ENCODE measurements at places on chromosomes 4 and X. TPM values are rescaled to one million over a fixed set of nuclear protein-coding genes. Genes with fewer than 3 reads are reported as not detected.
A peak's percentile ranks its signal among the peaks of the same experiment; 100 is the strongest.

DNA sequence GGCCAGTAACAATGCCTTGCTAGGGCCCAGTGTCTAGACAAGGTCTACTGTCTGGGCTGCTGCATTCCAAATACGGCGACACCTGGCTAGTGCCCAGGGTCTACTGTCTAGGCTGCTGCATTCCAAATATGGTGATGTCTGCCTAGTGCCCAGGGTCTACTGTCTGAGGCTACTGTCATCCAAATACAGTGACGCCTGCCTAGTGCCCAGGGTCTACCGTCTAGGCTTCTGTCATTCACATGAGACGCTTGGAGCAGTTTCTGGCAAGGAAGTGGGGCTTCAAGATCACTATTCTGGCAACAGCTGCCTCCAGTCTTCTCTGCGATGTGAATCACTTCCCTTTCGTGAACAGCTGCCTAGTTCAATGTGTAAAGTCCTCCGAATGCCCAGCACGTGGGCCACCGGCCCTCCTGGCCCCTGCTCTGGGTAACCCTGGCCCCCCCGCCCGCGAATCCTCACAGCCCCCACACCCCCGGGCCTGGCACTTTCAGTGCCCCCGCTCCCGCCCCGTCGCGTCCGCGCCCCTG lies 12.7 kb downstream of the ACOX3 start:
- DNase-seq: no peak

GRCh38 chrX:9677098-9677739 lies 88.4 kb downstream of the GPR143 start:
- DNase-seq: peak; percentile 31

DNA sequence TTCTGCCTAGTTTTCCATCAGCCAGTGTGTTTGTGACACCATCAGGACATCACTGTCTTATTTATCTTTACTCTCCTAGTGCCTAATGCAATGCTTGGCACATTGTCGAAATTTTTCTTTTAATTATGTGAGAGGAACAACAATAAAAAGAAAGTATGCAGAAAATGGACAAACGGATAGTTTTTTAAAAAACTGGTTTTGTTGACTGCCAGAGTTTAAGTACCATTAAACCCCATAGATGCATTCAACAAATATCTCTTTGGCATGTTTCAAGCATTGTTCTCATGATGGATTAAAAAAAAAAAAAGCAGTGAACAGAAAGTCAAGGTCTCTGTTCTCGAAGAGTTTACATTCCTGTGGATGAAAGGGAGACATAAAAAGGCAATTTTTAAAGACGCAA lies 398.4 kb downstream of the PPP3CA start:
- no peak for DNase-seq

DNA sequence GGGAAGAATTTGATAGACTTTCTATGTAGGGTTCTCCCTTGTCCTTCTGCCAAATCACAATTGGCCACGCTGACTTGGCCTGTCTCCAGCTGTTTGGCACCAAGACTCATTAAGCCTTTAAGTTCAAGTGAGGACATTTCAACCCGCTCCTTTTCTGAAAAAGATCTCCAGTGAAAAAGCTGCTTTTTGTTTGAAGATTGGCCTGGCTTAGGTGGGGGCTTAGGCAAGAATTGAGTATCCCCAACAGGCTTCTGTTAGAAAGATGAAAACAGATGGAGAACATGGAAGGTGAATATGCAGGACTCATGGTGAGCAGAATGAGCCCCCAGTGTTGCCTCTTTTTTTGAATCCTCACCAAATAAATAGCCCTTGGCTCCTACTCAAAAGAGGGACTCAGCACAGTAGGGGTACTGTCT lies 28.5 kb upstream of the LIMCH1 start:
- no peak for DNase-seq

DNA sequence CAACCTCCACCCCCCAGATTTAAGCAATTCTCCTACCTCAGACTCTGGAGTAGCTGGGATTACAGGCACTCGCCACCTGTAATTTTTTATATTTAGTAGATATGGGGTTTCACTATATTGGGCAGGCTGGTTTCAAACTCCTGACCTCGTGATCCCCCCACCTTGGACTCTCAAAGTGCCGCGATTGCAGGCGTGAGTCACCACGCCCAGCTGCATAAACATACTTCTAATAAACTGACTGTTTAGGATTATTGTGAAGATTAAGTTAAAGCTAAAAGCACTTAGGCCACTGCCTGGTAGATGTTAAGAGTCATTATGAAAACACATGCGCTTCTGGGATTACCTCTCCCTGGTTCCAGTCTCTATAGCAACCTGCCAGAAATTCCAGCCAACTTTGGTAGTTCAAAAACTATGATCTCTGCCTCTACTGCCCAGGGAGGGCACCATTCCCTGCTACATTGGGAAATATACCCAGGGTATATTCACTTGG lies 30.2 kb upstream of the GRIA3 start:
- DNase-seq: no peak

GRCh38 chr4:62709618-62710252 lies 1509.6 kb downstream of the ADGRL3 start:
- no peak for DNase-seq

GRCh38 chr4:107603430-107603829 lies 116.6 kb downstream of the PAPSS1 start:
- no peak for DNase-seq

DNA sequence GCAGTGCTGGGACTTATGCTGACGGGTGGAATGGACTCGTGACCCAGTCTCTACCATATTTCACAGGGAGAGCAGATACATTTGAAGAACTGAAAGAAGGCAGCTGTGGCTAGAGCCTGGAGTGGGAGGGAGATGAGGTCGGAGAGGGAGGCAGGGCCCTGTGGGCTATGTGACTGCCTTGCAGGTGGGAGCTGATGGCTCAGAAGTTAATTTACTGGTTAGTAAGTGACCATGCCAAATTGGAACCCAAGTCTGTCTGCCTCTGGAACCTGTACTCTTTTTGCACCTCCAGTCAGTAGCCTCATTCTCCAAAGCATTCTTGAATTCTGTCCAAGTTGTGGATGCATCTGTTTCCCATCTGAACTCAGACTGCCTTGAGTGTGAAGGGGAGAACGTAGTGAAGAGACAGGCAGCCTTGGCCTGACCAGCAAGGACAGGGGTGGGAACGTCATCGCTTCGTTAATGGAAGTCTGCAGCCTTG lies 92.3 kb downstream of the REPS2 start:
- no peak for DNase-seq

DNA sequence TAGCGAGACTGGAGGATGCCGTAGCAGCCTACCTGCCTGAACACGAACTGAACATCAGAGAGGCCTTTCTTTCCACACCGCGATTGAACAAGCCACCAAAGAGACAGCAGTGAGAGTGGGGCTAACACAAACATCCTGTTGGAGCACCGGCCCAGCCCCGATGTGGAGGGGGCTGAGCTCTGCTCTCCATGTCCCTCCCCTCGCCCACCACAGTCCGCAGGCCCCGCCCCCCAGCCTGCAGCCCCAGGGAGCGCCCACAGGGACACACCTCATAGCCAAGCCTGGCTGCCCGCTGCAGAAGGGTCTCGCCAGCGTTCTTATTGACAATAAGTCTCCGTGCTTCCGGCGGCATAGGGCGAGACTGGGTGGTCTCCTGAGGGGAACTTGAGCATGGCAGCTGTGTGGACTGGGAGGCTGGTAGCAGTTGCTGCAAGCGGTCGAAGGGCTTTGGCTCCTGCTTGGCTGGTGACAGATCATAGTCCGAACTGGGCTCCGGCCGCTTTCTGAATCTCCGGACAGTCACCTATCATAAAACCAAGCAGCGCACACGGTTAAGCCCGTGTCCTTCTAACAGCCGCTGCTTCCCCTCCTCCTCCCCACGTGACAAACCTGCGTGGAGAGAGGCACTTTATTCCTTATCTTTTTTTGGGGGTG lies 35.8 kb downstream of the BCOR start:
- DNase-seq: no peak

DNA sequence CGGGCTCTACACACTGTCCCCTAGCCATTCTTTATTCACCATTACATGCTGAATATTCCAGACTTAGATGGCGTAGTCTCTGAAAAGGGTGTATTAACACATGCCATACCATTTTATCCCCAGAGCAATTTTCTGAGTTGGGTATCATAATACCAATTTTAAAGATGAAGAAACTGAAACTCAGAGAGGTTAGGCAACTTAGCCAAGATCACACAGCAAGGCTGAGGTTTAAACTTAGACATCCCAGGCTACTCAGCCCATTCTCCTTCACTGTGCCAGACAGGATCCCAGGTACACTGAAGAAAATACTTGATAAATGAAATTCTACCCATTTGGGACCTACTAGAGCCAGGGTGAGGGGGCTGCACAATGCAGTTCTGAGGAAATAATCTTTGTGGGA lies 67.4 kb upstream of the ARHGAP36 start:
- no peak for DNase-seq

GRCh38 chr4:38523524-38524448 lies 140.2 kb upstream of the KLF3 start:
- no peak for DNase-seq

GRCh38 chr4:56102601-56103000 lies 153.9 kb downstream of the CEP135 start:
- no peak for DNase-seq

Gene TRIM60
- total RNA-seq: not detected

Gene CT45A2
- total RNA-seq: not detected

Gene CCDC149
- 7.7 TPM for total RNA-seq

Gene TSPAN6
- 34.1 TPM for total RNA-seq

Gene SERPINA7
- total RNA-seq: not detected

Gene HSFX1
- total RNA-seq: 2.1 TPM

Gene SMPX
- total RNA-seq: not detected

Gene HS3ST1
- 0.87 TPM for total RNA-seq

Gene PRDX4
- 210 TPM for total RNA-seq

Gene HERC5
- 5.0 TPM for total RNA-seq

Data from glomerular endothelial cell (primary cell).